ENCODE measurements at places on chromosomes 2 and 18.

- DNase-seq, result no peak
These were observed 89.5 kb downstream of the PXDN start for GRCh38 chr2:1654696-1655374.

- no peak for DNase-seq
These were observed 451.4 kb upstream of the SLC14A2 start for GRCh38 chr18:45163871-45164270.

DNA sequence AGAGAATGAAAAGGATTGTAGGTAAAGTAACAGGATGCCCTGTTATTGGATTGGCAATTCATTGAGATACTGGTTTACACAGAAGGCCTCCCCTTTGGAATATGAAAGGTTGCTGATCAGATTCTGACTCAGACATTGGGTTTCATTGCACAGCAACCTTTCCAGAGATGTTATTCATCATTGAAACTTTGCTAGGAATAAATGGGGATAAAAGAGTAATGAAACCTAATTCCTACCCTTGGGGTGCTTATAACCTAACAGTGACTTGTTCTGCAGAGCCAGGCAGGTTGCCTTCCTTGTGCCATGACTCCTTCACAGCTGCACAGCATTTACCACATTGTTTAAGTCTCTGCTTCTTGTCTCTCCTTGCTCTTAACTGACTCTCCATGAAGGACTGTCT, 5.0 kb downstream of the NAB1 start:
- no peak for DNase-seq

DNA sequence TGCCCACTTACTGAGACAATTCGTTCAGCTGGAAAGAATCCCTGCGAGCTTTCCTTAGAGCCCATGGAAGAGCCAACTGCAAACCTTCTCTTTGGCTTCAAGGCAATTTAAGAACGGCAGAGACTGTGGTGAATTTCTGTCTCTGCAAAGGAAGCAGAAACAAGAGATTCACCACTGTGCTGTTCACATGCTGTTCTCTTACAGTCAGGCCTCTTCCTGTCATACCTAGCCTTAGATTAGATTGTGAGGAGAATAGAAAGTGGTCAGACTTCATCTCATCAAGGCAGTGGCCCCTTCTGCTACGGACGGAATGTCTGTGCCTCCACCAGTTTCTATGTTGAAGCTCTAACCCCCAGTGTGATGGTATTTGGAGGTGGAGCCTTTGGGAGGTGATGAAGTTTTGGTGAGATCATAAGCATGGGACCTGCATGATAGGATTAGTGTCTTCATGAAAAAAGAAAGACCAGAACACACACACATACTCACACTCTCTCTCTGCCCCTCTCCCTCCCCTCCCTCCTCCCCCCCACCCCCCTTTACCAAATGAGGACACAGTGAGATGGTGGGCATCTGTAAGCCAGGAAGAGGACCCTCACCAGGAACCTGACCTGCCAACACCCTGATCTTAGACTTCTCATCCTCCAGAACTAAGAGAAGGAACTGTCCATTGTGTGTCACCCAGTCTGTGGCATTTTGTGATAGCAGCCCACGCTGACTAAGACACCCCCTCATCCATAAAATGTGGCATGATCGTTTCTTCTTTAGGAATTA, 45.6 kb upstream of the NRP2 start:
- DNase-seq, result peak; percentile 61

- peak; percentile 80 for DNase-seq
These were observed 30.9 kb upstream of the COL5A2 start for GRCh38 chr2:189210250-189211087.

GRCh38 chr2:11554399-11554716, 20.5 kb downstream of the GREB1 start:
- DNase-seq, result no peak

DNA sequence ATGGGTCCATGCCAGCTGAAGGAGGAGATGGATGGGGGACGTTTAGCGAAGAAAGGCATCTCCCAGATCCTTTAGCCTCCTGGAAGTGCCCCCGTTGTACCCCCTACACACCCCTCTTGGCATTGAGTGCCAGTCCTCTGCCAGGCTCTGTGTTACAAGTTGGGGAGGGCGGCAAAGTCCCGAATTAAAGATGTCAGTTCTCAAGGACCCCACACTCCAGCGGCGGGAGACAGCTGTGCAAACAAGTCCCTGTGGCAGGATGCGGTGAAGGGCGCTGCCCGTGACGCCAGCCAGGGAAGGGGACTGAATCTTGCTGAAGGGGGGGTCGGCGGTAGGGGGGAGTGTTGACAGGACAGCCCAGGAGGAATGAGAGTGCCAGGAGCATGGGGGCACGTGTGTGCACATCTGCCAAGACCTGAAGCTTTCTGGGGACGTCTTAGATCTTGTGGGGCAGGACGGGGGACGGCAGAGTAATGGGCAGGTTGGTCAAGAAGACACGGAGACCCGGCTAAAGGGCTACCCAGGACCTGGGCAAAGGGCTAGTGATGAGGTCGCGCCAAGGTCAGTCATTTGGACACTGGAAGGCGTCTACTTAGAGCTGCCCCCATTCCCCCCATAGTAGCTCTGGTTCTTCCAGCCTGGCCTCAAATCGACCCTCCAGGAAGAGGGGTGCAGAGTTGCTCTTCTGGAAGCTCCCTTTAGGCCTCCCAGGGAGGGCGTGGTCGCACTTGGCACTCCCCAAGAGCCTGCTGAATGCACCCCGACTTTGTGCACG, 2.8 kb upstream of the CTDSP1 start:
- peak; percentile 69 for DNase-seq

DNA sequence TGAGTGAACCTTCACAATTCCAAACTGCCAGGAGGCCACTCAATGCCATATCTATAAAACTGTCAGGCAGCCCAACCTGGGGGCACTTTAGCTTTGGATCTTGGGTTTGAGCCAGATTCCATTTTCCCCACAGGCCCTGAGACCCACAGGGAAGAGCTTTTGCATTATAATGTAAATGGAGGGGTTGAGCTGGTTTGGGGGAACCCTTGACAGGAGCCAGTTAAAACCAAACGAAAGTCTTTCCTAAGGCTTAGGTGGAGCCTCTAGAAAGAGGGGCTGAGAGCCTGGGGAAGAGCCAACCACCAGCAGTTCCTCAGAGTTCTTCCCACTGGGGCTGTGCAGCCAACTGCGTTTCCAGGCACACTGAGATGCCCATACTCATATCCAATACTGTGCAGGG, 42.7 kb downstream of the BCL11A start:
- no peak for DNase-seq

- DNase-seq, result no peak
These were observed 4.7 kb upstream of the TEX261 start for GRCh38 chr2:70999362-70999761.

- no peak for DNase-seq
These were observed 1139.0 kb downstream of the SUCLG1 start for GRCh38 chr2:83320053-83320452.

DNA sequence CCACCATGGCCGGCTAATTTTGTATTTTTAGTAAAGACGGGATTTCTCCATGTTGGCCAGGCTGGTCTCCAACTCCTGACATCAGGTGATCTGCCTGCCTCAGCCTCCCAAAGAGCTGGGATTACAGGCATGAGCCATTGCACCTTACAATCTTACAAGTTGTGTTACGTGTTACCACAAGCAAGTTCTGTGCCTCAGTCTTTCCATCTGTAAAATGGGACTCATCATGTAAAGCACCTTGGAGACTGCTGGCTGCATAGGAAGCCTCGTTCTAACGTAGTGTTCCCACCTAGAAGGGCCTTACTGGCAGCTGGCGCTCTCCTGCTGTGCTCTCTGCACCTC, 10.0 kb downstream of the DNAJB2 start:
- DNase-seq, result no peak

- DNase-seq, result peak; percentile 41
These were observed 851 bp downstream of the EIF2AK3 start for GRCh38 chr2:88626171-88627054.

DNA sequence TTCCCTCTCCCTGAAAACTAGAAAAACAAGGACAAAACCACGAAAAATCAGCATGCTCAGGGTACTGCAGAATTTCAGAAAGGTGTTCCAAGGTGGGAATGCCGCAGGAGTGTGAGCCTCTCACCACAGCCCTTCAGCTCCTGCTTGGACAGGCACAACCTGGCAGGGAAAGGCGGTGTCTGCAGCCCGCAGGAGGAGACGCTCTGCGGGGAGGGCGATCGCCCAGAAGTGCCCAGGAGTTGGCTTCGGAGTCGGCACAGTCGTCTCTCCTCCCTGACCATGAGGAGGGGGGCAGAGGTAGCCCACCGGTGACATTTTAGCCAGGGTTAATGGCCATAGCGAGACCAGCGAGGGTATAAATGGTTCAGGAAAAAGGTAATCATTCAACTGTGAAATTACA, 57.2 kb downstream of the TMEM18 start:
- no peak for DNase-seq

GRCh38 chr2:239354132-239354790, 46.6 kb downstream of the HDAC4 start:
- DNase-seq, result no peak

Data from mesendoderm (in vitro differentiated cells).